ENCODE measurements at places on chromosomes 4 and X. TPM values are rescaled to one million over a fixed set of nuclear protein-coding genes. Genes with fewer than 3 reads are reported as not detected.

- no peak for DNase-seq
Observed at GRCh38 chrX:70436343-70436742, 8.3 kb upstream of the DLG3 start.

- no peak for DNase-seq
Observed at GRCh38 chr4:138614398-138615142, 372.4 kb upstream of the SLC7A11 start.

DNA sequence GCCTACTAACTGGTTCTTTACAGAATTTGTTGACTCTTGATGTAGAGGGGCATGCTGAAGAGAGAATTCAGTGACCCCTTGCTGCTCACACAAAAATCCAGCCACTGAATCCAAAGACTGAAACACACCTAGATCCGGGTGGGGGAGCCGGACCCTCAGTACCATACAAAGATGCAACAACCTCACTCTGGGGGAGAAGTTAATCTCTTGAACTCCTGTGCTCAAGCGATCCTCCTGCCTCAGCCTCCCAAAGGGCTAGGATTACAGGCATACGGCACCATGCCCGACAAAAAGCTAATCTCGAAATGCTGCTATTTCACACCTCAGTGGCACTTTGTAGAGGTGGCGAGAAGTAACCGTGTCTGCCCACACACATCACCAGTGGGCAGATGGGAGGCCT lies 88.8 kb upstream of the HELT start:
- DNase-seq, result peak; percentile 71

DNA sequence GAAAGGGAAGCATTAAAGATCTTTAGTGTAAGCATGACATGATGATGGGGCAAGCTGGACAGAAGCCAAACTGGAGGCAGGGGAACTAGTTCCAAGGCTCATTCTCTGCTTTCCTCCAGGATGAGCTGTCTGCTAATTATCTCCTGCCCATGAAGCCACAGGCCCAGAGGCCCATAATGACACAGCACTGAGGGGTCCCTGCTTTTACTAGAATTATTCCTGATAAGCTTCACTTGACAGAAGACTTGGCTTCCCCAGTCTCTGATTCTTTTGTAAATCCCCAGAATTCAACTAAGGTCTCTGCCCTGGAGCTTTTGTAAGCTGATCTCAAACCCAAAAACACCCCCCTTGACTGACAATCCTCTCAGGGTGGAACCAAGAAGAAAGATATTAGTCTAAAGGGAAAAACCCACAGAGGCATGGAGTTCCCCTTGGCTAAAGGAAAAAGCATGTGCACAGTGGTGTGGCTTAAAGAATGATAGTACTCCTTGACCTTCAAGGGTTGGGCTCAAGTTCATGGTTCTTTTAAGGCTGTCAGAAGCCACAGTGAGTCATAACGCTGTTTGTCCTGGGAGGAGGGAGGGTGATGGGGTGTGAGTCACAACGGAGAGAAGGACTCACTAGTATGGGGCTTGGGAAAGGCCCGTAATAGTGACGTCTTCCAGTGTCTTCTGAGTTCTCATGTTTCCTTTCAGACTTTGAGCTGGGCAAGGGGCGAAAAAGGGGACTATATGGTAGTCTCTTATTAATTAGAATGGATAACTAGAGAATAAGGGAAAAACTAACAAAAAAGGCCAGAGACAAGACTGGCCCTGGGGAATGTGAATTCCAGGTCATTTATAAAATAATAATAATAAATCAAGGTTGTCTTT lies 146.0 kb upstream of the CPEB2 start:
- DNase-seq, result peak; percentile 89

- no peak for DNase-seq
Observed at GRCh38 chrX:22246620-22247019, 26.1 kb upstream of the CBLL2 start.

The MAGEA10 gene
- total RNA-seq, result not detected
